ENCODE measurements at places on chromosomes 1 and 21.

DNA sequence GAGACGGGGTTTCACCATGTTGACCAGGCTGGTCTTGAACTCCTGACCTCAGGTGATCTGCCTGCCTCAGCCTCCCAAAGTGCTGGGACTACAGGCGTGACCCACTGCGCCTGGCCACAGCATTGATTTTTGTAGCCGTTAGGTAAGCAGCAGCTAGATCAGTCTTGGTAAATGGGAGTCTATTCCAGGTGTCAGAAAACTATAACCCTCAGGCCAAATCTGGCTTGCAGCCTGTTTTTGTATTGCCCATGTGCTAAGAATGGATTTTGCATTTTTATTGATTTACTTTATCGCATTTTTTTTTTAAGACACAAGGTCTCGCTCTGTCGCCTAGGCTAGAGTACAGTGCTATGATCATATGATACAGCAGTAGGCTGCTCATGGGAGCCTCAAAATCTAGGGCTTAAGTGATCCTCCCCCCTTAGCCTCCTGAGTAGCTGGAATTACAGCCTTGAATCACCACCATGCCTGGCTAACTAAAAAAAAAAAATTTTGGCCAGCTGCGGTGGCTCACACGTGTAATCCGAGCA lies 16.6 kb upstream of the SRSF10 start:
- no peak for DNase-seq

- no peak for DNase-seq
Observed at GRCh38 chr21:25420831-25421230, 186.4 kb downstream of the MRPL39 start.

DNA sequence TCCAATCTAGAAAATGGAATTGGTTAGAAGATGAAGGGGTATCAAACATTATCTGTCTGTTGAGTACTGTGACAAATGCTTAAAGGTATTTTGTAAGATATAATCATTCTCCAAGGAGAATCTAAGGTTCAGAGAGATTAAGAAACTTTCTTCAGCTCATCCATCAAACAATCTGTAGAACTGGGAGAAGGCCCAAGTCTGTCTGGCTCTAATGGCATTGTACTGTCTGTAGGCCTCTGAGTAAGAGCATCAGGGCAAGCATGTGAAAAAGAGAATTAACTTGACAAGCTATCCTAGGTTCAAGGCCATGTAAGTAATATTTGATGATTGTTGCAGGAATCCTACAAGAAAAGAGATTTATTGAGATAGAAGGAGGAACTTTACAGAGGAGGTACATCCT lies 5.3 kb upstream of the FGGY start:
- DNase-seq: no peak

DNA sequence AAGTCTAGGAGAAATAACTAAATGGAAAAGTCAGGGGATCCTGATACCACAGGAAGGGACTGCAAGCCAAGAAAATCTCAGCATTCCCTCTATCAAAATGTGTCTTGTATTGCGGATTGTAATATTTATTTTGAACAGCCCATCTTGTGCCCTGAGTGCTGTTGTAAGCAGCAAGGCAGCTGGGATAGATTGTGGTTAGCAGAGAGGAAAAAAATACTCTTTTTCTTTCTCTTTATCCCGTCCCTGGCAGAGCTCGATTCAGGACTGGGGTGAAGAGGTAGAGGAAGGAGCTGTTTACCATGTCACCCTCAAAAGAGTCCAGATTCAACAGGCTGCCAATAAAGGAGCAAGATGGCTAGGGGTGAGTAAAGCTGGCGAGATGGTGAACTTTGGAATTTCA lies 1.2 kb downstream of the RGL1 start:
- no peak for DNase-seq

DNA sequence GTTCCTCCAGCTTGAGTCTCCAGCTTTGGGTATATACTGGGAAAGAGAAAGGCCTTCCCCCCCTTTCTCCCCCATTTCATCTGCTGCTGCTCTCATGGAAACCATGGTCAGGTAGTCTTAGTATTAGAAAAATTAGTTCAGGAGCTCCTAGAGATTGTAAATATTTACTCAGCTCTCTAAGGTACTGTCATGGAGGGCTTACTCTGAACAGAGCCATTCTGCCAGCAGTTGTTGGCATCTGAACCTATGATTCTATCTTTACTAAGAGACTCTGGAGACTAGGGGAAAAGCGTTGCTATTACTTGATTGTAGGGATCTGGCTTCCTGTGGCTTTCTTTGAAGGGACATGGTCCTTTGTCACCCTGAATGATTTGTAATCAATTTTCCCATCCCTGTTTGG lies 6.1 kb downstream of the INTS3 start:
- no peak for DNase-seq

DNA sequence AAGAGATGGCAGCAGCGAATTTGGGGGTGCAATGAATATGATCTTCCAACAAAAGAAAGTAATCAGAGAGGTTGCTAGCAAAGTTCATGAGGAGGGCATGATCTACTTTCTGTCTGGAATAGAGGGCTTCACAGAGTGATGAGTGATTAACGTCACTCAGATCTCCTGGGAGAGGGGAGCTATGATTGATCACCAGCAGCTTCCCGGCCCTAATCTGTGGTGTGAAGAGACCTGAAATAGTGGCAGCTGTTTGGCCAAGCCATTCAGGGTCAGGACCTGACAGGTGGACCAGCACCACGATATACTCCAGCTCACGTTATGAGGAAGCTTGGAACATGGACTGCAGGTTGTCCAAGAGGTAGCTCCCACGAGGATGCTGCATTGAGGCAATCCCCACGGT lies 19.9 kb upstream of the TMEM183A start:
- no peak for DNase-seq

DNA sequence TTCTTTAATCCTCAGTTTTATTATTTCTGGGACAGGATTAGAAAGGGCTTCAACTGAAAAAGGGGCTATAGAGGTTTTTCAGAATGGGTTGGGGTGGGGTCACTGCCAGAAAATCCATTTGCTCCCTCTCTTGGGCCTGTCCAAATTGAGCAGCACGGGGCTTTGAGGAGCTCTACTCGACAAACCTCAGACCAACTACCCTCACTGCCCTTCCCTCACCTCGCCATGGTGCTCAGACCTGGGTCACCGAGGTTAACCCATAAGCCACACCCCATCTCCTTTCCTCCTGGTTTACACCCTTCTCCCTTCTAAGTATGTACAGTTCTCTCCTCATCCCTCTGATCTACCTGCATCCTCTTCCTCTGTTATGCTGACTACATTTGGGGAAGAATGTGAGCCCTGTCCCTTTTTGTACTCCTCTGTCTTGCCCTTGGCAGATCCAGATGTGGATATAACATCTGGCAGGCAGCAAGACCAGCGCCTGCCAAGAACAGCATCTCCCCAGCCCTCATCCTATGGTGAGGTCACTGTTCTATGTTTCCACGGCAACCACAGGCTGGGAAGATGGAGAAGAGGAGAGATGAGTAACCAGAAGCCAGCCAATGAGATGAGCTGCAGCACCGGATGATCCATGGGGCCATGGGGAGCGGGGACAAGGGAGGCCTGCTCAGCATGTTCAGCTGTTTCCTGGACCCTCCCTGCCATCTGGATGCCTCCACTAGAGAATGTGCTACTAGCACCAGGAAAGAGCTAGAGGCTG lies 3.7 kb upstream of the FABP3 start:
- no peak for DNase-seq

GRCh38 chr1:226017070-226017469 lies 17.9 kb upstream of the SDE2 start:
- no peak for DNase-seq

DNA sequence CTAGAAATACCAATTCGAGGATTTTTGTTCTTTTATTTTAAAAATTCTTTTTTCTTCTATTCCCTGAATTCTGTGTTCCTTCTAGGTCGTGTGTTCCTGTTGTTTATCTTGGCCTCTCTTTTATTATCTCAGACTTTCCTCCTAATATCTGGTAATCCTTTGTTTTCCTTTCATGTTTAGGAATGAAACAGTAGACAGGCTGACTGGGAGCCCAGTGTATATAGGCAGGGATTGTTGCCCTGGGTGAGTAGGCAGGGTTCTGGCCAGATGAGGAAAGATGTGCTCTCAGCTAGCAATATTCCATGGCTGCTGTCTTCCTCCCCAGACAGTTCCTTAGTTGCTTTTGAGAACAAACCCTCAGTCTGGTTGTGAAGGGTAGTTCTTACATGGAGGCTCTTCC lies 161.8 kb upstream of the PDE4B start:
- DNase-seq: no peak

- no peak for DNase-seq
Observed at GRCh38 chr1:116434849-116435248, 61.8 kb downstream of the ATP1A1 start.

- no peak for DNase-seq
Observed at GRCh38 chr1:53583021-53583867, 124.0 kb downstream of the DMRTB1 start.

GRCh38 chr1:116164604-116165368 lies 53.6 kb downstream of the MAB21L3 start:
- DNase-seq: no peak

GRCh38 chr1:179529482-179530195 lies 46.1 kb downstream of the NPHS2 start:
- no peak for DNase-seq

- DNase-seq: no peak
Observed at GRCh38 chr21:17560377-17561025, 47.7 kb downstream of the CXADR start.

- no peak for DNase-seq
Observed at GRCh38 chr1:248239478-248239877, 8.3 kb downstream of the OR2M4 start.

DNA sequence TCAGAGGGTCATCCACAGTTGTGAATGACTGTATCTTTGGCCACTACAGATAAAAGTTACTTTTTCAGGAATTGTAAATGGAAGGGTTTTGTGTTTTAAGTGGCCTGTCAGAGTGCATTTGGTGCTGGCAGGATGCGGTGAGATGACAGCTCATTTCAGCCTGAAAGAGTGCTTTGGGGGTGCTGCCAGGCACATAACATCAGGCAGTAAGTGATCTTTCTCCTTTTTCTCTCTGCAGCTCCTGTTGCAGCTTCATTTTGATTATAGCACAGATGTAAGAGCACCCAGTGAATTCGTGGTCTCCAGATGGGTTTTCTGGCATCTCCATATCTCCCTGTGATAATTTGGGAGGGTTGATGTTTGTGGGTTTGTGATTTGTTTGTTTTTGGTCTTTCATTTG lies 14.8 kb upstream of the FAM163A start:
- DNase-seq: no peak

DNA sequence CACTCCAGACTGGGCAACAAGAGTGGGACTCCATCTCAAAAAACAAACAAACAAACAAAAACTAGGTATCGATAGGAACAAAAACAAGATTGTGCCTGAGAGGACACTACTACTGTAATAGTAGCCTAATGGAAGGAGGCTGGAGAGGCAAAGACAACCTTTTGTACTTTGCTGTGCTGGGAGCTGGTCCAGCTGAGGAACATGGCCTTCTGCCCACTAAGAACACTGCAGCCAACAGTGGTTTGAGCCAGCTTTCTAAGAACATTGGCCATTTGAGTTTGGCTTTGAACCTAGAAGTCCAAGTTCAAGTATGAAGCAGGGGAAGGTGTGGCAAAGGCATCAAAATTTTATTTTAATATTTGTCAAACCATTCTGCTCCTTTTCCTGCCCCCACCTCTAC lies 22.7 kb upstream of the RGS8 start:
- DNase-seq: no peak

- no peak for DNase-seq
Observed at GRCh38 chr1:187001198-187001889, 172.6 kb downstream of the PLA2G4A start.

DNA sequence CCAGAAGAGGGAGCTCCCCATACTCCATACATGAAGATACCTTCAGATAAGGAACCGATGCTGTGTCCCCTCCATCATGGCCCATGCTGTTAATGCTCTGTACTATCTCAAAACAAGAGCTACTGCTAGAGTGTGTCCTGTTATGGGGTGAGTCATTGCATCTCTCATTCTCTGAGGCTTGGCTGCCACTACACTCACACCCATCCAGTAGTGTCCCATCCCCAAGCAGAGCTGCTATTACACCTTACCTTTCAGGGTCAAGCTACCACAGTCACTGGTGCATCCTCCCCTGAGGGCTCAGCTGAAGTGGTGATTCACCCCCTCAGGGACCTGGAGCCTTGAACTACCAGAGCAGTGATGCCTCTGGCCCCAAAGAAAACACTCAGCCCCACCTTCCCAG lies 198.5 kb downstream of the PLA2G4A start:
- no peak for DNase-seq

DNA sequence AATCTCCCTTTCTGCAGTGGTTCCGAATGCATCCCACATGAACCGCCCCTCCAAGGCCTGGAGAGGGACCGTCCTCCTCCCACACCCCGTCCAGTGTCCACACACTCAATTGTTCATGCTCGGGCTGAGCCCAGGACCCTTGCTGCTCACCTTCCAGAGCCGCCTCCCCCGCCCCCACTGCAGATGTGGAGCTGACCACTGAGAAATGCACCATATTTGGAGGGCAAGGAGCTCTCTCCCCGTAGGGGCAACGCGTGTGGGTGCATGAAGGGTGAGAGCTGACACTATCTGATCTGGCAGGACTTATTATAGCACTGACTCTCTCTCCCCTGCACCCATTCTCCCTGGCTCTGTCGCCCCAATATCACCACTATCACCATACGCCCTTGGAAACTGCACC lies 4.0 kb upstream of the S100A3 start:
- no peak for DNase-seq

DNA sequence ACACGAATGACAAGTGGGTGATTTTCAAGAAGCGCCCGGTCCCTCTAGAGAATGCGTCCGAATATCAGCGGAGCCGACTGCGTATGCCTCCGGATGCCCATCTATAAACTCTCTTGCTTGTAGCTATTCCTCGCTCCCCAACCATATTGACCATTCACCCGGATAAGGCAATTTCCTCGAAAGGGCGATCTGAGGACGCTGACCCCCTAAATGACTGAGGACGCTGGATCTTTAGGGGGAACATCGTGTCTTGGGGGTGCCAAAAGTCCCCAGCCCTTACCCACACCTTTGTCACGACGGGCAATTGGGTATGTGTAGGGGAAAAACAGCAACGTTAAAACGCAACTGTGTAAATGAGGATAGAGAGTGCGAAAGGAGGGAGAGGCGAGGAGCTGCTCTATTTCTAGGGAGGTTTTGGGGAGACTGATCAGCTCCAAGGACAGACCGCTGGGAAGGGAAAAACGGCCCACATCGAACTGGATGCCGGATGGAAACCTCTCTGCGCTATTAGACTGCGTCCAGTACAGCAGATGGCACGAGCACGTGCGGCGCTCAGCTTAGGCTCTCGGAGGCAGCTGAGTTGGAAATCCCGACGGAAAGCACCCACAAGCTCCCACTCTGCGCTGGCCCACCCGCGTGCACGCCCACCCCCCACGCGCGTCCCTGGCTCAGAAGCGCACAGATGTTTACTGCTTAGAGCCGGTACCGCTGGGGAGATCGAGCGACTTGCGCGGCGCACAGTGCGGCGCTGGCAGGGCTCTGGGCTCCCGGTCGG lies 2.9 kb upstream of the PRRX1 start:
- no peak for DNase-seq
